Progenitor cell of endocrine pancreas (in vitro differentiated cells): ENCODE measurements at places on chromosomes 6 and 20. TPM values are rescaled to one million over a fixed set of nuclear protein-coding genes. Genes with fewer than 3 reads are reported as not detected.

- DNase-seq, result no peak
These were observed 57.3 kb upstream of the SMIM29 start for GRCh38 chr6:34305982-34306708.

Gene KCNB1
- 0.98 and 1.8 TPM in 2 replicates for total RNA-seq

GRCh38 chr20:44159711-44160110, 27.3 kb downstream of the JPH2 start:
- no peak for DNase-seq

DNA sequence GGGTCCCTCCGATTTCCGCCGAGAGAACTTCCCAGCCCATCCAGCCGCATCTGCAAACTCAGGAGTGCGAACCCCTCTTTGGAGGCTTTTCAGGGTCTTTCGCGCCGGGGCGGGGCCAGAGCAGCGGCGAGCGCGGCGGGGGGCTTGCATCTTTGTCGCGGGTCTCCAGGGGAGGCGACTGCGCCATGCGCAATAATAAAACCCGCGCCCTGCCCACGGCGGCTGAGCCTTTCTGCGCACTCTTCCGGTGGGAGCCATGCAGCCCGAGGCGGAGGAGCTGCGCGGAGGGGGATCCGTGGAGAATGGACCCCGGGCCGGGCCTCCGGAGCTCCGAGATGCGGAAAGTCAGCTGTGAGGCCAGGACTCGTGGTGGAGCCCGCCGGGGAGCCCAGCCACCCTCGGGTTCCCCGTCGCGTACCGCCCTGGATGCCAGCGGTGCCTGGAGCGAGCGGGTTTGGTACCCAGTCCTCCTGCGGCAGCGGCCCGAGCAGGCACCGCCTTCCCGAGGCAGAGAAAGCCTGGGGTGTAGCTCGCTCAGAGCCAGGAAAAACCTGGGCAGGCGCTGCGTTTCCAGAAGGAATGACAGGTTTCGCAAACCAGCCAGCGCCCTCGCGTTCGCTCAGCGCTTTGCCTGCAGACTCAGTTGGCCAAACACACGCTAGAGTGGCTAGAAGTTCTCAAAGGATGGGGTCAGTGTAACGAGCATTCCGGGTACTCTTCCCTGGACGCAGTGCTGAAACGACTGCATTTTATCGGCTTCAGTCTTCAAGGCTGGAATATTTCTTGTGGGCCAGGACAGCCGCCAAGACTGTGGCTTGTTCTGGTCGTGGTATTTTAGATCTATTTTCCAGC, 1.2 kb downstream of the AKAP12 start:
- peak; percentile 19 for DNase-seq

DNA sequence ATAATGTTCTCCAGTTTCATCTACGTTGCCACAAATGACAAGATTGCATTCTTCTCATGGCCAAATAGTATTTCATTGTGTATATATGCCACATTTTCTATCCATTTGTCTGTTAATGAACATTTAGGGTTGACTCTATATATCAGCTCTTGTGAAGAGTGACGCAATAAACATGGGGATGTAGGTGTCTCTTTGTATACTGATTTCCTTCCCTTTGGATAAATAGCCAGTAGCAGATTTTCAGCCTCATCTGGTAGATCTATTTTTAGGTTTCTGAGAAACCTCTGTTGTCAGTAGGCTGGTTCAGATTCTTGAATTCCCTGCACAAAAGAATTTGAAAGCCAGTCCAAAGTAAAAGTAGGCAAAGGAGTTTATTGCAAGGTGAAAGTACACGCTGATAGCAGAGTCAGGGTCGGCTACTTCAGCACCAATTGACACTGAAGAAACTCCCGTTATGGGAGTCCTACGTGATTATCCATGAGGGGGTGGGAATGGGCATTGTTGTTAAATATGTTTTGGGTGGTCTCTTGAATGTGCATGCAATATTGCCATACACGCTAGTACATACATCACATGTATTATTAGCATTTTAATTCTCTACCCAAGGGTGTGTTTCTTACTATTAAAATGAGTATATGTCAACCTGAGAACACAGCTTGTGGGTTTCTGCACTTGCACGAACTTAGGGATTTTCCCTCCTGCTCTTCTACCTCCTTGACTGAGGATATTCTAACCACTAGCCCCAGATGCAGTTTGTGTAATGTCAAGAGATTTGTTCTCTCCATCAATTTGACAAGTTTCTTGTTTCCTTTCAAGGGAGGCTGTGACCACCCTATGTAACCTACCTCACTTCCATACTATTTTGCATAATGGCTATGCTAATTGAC, 14.4 kb upstream of the SLC17A2 start:
- DNase-seq, result no peak

Gene COL21A1
- total RNA-seq, result 16.8 and 20.5 TPM in 2 replicates

Gene DDO
- total RNA-seq, result not detected in 2 replicates

Gene SEMG1
- total RNA-seq, result not detected in 2 replicates

- DNase-seq, result no peak
These were observed 1.2 kb upstream of the PARD6B start for GRCh38 chr20:50729901-50730764.

- DNase-seq, result no peak
These were observed 69.7 kb downstream of the MDN1 start for GRCh38 chr6:89749918-89750317.

DNA sequence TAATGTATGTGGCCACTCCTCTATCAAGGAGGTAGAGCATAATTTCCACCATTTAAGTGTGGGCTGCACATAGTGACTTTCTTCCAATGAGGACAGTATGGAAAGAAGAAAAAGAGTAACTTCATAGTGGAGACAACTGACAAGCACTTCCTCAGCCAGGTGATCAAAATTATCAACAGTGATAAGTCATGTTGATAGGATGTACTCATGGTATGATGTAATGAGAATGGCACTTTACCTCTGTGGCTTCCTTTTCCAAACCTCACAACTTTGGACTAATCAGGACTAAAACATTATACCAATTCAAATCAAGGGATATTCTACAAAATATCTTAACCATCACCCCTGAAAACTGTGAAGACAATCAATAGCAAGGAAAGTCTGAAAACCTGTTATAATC, 302.3 kb upstream of the CITED2 start:
- DNase-seq, result no peak

- no peak for DNase-seq
These were observed 93.7 kb downstream of the SSR1 start for GRCh38 chr6:7219310-7219709.

DNA sequence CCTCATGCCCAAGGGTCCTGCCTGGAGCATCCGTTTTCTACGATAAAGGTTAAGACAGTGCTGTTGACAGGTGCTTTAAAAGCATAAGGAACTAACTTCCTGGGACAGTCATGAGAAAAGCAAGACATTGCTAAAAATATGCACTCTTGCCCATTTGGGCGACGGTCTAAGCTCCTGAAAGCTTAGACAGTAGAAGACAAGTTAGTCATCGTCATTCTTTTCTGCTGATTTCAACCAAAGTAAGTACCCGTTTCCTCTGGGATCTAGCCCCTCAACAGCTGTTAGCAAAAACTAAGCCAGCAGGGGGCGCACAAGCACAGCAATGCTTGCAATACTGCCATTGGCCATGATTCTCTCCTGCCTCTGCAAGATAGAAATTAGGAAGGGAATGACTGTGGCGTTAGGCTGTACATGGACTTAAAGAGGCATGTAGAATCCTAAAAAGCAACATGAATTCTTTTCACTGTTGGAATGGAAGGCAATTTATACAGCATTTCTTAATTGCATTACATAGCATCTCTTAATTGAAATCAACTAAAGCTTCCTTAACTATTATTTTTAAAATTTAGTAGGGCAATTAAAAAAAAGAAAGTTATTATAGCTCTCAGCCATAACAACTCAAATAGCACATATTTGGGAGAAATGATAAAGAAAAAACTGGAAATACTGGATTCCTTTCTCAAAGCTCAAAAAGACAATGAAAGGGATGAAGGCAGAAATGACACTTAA, 147.8 kb upstream of the RALGAPA2 start:
- DNase-seq, result peak; percentile 96

Gene MMP24
- 3.4 TPM in 2 replicates for total RNA-seq

GRCh38 chr6:169099411-169100202, 154.0 kb downstream of the THBS2 start:
- DNase-seq, result no peak

- peak; percentile 76 for DNase-seq
These were observed 195.0 kb upstream of the CEP162 start for GRCh38 chr6:84422380-84422968.

GRCh38 chr6:135861189-135861588, 9.7 kb downstream of the PDE7B start:
- DNase-seq, result no peak
